Cardiac atrium fibroblast (primary cell): ENCODE measurements at places on chromosomes 7 and 10. TPM values are rescaled to one million over a fixed set of nuclear protein-coding genes. Genes with fewer than 3 reads are reported as not detected.

Gene SORCS1
- total RNA-seq: not detected in 2 replicates

Gene GIMAP2
- 0.81 and 5.2 TPM in 2 replicates for total RNA-seq

Gene WDFY4
- total RNA-seq: not detected in 2 replicates

Gene PTF1A
- total RNA-seq: not detected in 2 replicates

Gene NRF1
- total RNA-seq: 6.0 and 14.8 TPM in 2 replicates

Gene GSDME
- 14.9 and 26.5 TPM in 2 replicates for total RNA-seq

Gene SEC61G
- 1,436 and 1,989 TPM in 2 replicates for total RNA-seq

Gene AUTS2
- total RNA-seq: 0.90 and 3.2 TPM in 2 replicates

Gene SLC13A1
- not detected in 2 replicates for total RNA-seq

Gene MLXIPL
- total RNA-seq: 1.5 TPM in 1 of 2 replicates, not detected in the other

Gene CALCR
- not detected in 2 replicates for total RNA-seq

Gene AQP1
- total RNA-seq: 4.4 and 7.9 TPM in 2 replicates

Gene PON1
- not detected in 2 replicates for total RNA-seq

Gene CCL24
- not detected in 2 replicates for total RNA-seq

Gene SEC23IP
- total RNA-seq: 18.4 and 25.3 TPM in 2 replicates

Gene TAC1
- total RNA-seq: 5.2 TPM in 1 of 2 replicates, not detected in the other

Gene ATOH7
- not detected in 2 replicates for total RNA-seq

Gene GHRHR
- total RNA-seq: not detected in 2 replicates

Gene SPDYE2B
- not detected in 2 replicates for total RNA-seq

Gene CLDN3
- total RNA-seq: not detected in 2 replicates

Gene FGL2
- total RNA-seq: 0.97 and 7.6 TPM in 2 replicates

Gene SLC16A9
- total RNA-seq: 0.65 TPM in 1 of 2 replicates, not detected in the other

Gene KIAA1217
- 1.1 and 2.2 TPM in 2 replicates for total RNA-seq
